ENCODE measurements at places on chromosomes 11 and 22.
A peak's percentile ranks its signal among the peaks of the same experiment; 100 is the strongest.

DNA sequence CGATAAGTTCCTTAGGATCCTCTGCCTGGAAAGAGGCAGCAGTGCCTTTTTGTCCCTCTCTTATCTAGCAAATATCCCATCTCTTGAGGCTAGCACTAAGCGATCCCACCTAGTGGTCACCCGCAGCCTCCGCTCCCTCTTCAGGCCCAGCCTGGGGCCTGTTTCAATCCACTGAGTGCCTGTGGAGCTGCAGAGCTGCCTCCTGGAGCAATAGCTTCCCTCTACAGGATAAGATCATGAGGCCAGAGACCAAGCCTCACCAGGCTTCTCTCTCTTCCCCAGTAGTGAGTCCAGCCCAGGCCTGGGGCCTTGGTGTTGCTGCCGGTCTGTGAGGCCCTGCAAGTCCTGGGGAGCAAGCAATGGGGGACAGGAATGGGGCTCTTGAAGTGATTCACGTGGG lies 65.8 kb downstream of the SLC22A12 start:
- DNase-seq = peak; percentile 43

- DNase-seq = no peak
These were observed 18.3 kb downstream of the AMPD3 start for GRCh38 chr11:10473371-10473770.

DNA sequence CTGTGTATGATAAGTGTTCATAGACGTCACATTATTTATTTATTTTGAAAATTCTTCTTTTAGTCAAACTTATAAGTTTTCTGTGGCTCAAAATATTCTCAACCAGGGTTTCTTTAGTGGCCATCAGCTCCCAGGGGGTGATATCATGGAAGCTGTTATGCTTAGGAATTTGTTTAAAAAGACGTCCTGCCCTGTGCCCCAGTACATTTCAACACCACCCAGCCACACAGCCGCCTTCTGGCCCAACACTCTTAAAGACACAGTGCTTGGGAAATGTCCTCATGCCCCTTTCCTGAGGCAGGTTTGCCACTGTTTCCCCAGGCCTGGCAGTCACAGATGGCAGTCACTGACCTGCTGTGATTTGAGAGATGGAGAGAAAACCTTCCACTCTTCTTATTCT lies 19.9 kb downstream of the TSKU start:
- no peak for DNase-seq

DNA sequence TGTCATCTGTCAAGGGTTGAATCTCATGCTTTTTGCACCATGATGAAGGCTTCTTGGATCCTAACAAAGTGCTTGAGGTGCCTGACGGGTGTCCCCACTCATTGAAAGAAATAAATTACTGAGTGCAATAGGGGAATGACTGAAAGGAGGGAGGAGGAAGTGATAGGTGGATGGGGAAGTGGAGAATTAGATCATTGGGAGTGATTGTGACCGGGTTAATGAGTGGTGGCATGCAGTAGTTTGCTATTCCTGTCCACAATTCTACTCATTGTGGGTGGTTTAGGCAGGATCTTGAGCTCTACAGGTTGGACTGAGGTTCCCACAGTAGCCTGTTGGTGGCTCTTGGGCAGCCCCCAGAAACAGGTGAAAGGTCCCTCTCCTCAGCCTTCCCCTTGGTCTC lies 44.3 kb downstream of the THAP12 start:
- DNase-seq = no peak

GRCh38 chr11:120556797-120557196 lies 45.2 kb downstream of the GRIK4 start:
- DNase-seq = no peak

DNA sequence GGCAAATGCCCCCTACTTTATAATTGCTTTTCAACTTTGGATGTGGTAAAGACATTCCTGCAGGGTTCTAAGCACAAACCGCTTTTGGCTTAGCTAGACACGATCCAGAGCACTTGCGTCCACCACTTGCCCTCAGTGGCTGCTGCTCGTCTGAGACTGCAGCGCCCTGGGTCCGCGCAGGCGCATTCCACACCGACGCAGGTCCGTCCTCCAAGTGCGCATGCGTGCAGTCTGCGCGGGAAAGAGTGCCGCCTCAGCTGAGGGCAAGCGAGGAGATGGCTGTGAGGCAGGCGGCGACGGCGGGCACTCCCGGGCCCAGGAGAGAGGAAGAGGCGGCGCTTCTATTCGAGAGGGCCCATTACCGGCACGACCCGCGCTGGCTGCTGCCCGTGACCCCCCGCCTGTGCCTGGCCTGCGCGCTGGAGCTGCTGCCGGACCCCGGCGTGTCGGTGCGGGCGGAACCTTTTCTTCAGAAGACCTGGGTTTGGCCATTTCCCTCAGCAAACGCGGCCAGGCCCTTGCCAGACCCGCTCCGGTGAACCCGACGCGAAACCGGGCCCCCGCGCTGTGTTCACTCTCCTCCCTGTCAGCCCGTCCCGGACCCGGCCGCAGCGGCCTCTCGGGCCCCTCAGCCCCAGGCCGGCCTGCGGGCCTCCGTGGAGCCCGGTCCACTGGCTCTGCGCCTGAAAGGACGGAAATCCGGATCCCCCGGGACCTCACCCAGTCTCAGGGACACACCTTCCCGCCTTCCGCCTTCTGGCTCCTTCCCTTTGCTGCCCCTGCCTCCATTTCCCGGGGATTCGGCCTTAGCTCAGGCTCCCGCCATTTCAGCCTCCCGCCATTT lies at the start of gene MEI1:
MEI1 (plus strand) TSS at position 240 of the 844 bp plus-strand sequence; CDS start at position 276, 36 bp downstream.
- peak; percentile 80 for DNase-seq

- DNase-seq = no peak
These were observed 26.9 kb upstream of the FCHSD2 start for GRCh38 chr11:73168925-73169579.

DNA sequence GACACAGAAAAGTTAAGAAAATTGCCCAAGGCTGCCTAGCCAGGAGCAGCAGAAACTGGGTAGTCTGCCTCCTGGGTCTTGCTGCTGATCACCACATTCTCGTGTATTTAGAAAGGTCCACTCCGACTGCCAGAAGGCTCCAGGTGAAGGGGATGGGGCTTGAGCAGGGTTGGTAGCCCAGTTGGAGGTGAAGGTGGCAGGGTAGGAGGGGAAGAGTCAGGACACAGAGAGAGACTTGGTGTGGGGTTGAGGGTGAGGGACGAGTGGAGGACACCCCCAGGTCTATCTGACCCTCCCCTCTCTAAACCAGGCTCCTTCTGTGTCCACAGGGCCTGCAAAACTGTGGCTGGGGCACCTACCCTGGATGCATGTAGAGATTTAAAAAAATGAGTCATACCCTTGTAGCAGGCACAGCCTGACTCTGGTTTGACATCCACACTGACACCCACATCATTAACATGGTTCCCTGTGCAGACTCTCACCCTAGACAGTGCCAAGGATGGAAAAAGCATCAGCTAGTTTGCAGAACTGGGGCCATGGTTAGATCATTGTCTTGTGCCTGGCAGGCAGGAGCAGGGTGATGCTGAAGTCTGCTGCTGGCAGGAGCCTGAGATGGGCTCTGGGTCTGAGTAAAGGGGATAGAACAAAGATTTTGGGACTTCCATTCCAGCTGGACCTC lies 273.2 kb downstream of the TENM4 start:
- DNase-seq = no peak

DNA sequence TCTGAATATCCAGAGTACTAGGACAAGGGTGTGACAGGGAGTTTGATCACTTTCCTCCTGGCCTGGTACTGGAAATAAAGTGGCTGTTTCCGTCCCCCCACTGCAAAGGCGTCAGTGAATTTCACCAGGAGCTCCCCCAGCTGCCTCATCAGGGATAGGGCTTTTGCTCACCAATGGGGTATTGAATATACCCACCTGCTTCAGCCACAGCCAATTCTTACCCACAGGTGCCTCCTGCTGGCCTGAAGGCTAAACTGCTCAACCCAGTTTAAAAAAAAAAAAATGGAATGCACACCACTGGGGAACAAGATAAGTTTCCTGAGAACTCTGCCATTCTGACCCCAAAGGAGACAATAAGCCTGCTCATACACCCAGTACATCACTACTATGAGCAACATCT lies 65.3 kb upstream of the MS4A8 start:
- DNase-seq = no peak

DNA sequence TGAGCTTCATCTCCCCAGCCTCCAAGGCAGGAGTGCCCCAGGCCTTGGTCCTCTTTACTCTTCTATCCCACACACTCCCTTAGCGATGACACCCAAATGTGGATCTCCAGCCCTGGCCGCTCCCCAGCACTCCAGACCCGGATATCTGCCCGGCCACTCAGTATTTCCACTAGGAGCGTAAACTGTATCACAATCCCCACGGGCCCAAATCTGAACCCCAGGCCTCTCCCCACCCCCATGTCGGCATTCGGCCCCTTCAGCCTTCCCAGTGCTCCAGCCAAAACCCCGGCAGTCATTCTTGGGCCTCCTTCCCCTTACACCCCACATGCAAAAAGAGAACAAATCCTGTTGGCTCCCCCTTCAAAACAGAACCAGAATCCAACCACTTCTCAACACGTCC lies 20.8 kb downstream of the WNT11 start:
- DNase-seq = no peak

DNA sequence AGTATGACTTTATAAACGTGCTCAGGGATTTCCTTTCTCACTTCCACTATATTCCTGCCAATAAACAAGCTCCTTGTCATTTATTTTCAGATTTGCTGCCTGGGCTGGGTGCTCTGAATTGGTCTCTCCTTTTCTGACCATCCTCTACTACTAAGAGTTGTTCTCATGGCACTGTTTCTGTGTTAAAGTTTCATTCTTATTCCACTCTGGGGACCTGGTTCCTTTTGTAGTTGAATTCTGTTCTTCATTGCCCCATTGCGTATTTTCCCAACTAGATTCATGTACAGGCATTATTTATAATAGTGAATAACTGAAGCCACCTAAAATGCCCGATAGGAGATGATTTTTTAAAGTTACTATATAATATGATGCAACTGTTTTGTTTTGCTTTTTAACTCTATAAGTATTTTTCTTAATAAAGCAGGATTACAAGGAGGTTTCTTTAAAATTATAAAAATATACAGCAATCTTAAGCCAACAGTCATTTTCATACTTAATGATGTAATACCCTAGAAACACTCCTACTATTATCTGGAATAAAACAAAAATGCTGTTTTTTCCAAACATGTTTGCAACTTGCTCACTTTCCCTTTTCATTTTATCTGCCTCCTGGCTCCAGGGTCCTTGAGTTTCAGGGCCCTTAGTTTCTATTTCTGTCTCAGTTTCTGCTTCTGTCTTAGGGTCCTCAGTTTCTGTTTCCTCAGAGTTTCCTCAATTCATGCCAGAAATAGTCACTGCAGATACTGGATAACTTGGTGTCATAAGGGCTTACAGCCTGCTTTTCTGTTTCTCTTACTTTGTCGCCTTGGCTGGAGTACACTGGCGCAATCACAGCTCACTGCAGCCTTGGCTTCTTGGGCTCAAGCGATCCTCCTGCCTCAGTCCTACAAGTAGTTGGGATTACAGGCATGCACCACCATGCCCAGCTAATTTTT lies 9.8 kb upstream of the FUT4 start:
- peak; percentile 24 for DNase-seq

DNA sequence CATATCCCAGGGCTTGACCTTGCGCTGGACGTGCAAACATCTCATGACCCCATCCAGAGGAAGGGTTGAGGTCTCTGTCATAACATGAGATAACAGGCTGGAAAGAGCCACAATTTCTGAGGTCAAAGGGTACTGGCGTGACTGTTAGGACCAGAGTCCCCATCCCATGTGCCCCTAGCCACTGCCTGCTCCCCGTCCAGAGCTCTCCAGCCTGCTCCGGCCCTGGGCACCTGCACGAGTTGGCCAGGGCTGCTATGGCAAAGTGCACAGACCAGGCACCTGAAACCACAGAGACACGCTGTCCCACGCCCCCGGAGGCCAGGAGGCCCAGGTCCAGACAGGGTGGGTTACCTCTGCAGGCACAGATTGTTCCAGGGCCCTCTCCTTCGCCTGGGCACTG lies 58.9 kb downstream of the SHANK2 start:
- DNase-seq = no peak

- no peak for DNase-seq
These were observed 6.6 kb upstream of the MS4A12 start for GRCh38 chr11:60485987-60486386.

GRCh38 chr11:3679077-3679476 lies 7.9 kb upstream of the CHRNA10 start:
- no peak for DNase-seq

- DNase-seq = no peak
These were observed 21.8 kb upstream of the UPB1 start for GRCh38 chr22:24473284-24473683.

- DNase-seq = no peak
These were observed 18.7 kb downstream of the ASPHD2 start for GRCh38 chr22:26447584-26448329.
